ENCODE measurements at places on chromosomes 11 and 22.

DNA sequence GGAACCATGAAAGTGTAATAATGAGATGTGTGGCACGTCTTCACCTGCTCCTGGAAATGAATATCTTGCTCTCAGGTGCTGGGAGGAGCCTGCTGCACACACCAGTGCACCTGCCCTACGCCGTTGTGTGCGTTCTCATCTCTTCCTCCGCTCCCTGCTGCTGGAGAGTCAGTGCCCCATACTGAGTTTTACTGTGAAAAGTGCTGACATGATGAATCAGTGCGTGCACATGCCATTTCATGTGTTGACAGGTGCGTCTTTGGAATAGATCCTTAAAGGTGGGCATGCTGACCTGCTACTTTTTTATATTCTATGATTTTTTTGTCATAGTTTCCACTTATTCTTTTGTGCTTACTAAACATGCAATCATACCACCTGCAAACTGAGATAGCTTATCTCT lies 1015.8 kb downstream of the BRD1 start:
- DNase-seq, result no peak

GRCh38 chr11:16902182-16902581 lies 112.0 kb downstream of the PLEKHA7 start:
- no peak for DNase-seq

DNA sequence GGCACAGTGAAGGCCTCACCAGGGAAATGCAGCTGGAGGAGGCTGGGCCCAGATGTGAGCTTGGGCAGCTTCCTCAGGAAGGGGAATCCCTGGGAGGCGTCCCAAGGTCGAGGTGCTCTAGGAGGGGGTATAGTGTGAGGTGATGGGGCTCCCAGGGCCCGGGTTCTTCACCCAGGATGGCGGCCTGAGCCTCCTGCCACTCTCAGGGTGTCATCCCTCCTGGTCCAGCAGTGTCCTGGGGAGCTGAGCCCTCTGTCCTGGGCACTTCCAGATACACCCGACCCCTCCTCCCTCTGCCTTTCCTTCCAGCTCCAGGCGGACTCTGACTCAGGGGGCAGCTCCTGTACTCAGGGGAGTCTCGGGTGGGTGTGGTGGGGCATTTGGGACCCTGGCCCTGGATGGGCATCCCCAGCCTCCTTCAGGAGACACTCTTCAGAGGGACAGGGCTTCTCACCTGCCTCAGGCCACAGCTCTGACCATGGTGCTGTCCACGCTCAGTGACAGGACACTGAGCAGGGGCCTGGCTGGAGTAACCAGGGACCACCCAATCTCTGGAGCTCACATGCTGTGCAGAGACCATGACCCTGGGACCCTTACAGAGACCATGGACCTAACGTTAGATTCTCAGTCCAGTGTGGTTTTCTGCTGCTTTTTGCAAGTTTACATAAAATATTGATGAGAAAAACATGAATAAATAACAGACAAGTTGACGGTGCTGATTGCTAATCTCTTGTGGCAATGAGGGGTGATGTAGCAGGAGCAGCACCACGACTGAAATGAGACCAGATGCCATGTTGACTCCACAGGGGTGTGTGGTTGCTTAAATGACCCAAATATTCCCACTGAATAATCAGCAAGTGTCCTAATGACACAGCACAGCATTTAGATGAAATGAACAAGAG lies 101.9 kb downstream of the GGTLC2 start:
- no peak for DNase-seq

GRCh38 chr22:23789638-23790037 lies 2.9 kb downstream of the SMARCB1 start:
- no peak for DNase-seq

DNA sequence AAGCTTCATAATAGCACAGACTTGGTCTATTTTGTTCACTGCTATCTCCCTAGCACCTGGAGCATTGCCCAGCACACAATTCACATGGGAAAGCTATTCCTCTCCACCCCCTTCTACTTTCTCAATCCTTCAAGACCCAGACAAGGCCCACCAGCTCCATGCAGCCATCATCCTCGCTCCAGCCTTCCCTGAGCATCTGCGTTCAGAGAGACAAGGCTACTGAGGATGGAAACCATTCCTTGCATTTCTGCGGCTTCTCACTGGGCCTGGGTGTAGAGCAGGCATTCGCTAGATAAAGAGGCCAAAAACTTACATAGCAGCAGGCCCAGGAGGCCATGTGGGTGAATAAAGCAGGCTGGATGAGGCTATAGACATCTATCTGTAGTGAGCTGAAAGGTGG lies 530.8 kb downstream of the BUD13 start:
- no peak for DNase-seq

- DNase-seq, result no peak
Measured at GRCh38 chr11:17601256-17601671, 54.2 kb downstream of the OTOG start.

- DNase-seq, result no peak
Measured at GRCh38 chr11:75147191-75147874, 3.6 kb upstream of the SLCO2B1 start.

DNA sequence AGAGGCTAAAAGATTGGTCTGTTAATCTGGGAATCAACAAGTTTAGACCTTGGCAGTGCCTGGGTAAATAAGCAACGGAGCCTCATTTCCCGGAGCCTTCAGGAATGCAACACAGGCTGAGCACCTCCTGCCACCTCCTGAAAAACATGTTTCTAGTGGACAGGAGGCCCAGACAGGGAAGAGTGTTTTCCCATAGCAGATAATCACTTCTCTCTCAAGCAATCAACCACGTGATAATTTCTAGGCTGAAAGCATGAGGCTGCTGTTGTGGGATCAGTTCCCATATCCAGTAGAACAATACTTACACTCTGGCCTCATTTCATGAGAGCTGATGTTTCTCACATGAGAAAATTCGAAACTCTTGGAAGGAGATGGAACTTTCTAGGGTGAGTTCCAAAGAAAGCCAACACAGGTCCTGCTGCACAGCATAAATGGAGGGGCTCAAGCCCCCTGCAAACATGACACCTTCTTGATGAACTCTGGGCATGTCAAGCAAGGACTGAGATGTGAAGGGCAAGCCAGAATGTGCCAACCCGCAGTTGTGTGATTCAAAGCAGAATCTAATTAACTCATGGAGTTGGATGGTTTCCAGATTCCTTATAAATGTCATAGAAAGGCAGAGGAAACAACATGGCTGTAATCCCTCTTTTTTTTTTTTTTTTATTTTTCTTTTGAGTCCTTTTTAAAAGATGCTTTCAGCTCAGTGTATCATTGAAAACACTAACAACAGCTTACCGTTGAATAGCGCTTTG lies 228.5 kb upstream of the SESN3 start:
- DNase-seq, result no peak

GRCh38 chr11:1762537-1763302 lies 1.0 kb downstream of the CTSD start:
- DNase-seq, result no peak

GRCh38 chr22:42343531-42344081 lies 73.2 kb upstream of the TCF20 start:
- peak; percentile 8 for DNase-seq

DNA sequence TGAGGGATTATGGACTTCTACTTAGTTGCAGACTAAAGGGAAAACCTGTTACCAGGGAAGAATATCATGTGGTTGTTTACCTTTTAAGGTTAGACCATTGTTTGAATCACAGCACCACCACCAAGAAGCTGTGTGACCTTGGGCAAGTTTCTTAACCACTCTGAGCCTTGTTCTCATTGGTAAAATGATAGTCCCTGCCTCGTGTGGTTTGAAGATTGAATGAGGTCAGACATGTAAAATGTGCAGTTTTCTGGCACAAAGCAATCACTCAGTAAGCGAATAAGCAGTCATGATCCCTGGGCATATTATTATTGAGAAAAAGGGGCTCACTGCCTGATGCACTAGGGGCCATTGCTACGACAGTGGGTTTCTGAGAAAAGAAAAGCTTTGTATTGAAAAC lies 28.3 kb downstream of the MOV10L1 start:
- DNase-seq, result no peak

- no peak for DNase-seq
Measured at GRCh38 chr22:38724176-38724575, 18.4 kb downstream of the GTPBP1 start.

DNA sequence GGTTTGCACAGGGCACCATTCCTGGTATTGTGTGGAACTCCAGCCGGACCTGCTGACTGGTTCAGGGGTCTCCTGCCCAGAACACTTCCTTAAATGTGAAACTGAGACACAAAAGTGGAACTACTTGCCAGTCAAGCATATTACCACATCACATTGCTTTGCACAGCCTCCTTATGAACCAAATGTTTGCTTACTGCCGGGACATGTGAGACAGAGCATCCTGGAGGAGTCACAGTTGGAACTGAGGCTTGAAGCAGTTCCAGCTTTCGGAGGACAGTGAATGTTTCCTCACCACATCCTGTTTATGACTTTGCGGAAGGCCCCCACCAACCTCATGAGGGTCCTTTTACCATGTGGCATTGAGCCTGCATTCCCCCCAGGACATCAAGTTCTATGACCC lies 105.8 kb upstream of the ARHGAP42 start:
- DNase-seq, result no peak

- DNase-seq, result no peak
Measured at GRCh38 chr11:3786781-3787428, 10.4 kb downstream of the NUP98 start.

GRCh38 chr11:112963368-112963955 lies 2.2 kb downstream of the NCAM1 start:
- DNase-seq, result no peak

DNA sequence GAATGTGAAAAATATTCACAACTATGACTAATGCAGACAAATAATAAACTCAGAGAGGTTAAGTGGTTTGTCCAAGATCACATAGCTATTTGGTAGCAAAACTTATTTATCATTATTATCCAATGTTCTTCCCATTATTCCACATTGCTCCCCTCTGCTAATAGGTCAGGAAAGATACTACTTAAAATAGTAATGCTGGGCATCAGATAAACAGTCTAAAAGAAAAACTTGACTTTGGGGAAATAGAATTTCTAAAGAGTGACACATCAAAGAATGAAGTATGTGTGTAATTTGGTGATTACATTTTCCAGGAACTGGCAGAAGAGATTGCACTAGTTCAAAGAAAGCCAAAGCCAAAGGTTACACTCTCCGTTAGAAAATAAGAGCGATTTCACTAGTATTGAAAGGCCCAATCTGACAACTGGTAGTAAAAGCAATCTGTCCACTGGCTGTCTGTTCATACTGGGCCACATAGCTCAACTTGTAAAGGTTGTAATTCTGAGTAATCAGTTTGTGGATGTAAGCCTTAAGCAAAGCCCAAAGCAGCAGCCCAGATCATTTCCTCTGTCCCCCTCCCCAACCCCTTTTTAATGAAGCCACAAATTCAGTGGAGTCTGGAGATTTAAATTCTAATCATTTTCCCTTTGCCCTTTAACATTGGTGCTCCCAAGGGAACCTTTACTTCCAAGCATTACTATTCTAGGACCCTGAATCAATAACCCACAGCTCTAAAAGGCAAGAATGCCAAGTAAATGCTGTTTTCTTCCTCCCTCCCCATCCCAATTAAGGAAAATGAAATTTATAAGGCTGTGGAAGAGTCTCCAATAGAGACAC lies 283.5 kb downstream of the TTC28 start:
- no peak for DNase-seq

- no peak for DNase-seq
Measured at GRCh38 chr22:45154383-45154782, 9.3 kb upstream of the NUP50 start.

DNA sequence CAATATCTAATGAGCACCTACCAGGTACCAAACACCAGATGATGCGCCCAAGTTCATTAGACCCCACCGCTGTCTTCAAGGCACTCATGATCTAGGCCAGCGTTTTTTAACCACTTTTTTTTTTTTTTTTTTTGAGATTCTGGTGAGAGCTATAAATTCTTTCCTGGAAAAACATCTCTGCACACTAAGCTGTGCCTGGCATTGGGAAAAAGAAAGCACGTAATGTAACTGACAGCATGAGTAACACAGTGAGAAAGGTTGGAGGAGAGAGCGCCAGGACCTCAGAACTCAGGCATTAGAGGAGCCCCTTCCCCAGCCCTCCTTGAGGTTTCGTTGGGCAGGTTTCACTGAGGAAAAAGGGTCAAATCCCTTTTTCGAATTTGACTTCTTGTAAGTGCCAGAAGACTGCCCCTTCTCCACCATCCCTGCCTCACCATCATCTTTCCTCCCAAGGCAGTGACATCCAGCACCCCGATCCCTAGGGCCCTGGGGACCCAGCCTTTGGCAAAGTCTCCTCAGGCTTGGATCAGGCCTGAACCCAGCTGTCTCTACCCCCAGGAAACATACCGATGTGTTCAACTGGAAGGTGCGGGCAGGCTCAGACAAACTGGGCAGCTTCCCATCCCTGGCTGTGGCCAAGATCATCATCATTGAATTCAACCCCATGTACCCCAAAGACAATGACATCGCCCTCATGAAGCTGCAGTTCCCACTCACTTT lies 26.1 kb upstream of the SMIM35 start:
- no peak for DNase-seq

DNA sequence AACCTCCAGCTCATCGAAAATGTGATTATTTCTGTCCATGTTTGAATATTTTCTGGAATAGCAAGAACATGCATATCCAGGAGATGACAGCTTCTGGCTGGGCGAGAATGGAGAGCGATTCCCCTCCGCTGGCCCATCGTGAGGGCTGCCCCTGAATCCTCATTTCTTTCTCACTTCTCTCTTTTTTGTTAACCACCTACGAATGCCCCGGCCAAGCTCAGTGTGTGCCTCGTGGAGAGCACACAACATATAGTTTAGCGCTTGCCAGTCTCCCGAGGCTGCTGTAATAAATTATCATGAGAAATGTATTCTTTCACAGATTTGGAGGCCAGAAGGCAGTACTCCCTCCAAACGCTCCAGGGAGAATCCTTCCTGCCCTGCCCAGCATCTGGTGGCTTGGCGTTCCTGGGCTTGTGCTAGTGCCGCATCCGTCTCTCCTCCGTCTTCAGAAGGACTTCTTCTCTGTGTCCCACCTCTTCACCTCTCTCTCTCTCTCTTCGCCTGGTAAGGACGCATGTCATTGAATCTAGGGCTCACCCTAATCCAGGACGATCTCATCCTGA lies 1306.0 kb downstream of the TBC1D22A start:
- DNase-seq, result no peak

Measured in T-helper 9 cell (primary cell).